ENCODE measurements at places on chromosomes 16 and 17.

- DNase-seq: no peak
Observed at GRCh38 chr17:73623818-73624217, 20.4 kb downstream of the SDK2 start.

- DNase-seq: peak; percentile 35
Observed at GRCh38 chr17:14304222-14304772, 3.4 kb downstream of the HS3ST3B1 start.

DNA sequence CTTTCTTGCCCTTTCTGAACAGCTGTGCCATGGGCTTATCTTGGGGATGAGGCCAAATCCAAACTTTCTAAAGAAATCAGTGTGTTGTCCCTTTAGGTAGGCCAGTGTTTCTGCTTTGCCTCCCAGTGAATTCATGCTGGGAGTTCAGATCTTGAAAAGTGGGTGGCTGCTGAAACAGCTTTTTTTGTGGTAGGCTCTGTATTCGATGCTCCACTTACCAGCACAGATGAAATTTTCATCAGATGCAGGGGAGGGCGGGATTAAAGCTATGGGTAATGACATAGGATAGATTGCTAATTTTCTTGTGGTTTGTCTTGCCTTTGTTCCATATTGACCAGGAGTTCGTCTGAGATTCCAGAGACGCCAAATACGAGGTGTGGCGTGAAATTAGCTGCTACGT, 2.8 kb downstream of the SOCS7 start:
- no peak for DNase-seq

GRCh38 chr16:78286065-78286464, 186.6 kb downstream of the WWOX start:
- no peak for DNase-seq

- no peak for DNase-seq
Observed at GRCh38 chr17:28563475-28563874, 7.8 kb downstream of the PIGS start.

DNA sequence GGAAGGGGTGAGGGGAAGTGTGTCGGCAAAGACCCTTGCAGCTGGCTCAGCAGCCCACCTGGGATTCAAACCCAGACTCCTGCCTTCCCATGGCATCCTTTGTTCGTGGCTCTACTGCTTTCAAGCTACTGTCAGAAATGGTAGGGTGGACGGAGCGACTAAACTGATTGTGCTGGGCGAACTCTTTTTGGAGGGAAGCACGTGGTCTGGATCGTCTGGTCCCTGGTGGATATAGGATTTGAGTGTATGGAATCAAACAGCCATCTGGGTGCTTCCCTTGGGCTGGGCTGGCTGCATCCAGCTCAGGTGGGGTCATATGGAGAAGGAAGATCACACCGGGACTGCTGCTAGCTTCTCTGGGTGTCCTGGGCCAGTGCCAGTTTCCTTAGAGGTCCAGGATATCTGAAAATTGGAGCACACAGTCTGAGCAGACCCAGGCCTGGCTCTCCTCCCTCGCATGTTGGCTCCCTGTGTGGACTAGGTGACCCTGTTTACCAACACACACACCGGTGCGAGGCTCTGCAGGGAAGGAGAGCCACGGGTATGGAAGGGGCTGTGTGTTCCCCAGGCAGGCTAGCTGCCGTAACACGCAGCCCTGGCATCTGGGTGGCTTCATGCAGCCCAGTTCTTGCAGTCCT, 8.6 kb downstream of the CMIP start:
- DNase-seq: no peak

DNA sequence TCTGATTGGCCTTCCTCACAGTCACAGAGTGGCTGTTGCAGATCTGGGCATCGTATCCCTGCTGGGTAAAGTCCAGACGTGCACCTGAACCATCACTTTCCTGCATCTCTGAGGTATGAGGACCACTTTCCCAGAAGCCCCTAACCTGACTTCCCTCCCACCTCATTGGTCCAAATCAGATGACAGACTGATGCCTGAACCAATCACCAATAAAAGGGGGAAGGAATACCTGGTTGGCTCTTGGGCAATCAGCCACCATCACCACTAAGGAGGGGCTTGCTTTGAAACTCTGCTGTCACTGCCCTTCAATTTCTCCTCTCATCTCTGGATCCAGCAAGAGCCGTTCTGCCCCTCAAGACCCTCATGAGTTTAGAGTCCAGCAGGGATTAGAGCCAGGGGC, 13.6 kb upstream of the WFDC1 start:
- no peak for DNase-seq

GRCh38 chr17:64503341-64503740, 2.7 kb downstream of the DDX5 start:
- no peak for DNase-seq

GRCh38 chr17:79251824-79252223, 177.2 kb downstream of the ENGASE start:
- DNase-seq: no peak

DNA sequence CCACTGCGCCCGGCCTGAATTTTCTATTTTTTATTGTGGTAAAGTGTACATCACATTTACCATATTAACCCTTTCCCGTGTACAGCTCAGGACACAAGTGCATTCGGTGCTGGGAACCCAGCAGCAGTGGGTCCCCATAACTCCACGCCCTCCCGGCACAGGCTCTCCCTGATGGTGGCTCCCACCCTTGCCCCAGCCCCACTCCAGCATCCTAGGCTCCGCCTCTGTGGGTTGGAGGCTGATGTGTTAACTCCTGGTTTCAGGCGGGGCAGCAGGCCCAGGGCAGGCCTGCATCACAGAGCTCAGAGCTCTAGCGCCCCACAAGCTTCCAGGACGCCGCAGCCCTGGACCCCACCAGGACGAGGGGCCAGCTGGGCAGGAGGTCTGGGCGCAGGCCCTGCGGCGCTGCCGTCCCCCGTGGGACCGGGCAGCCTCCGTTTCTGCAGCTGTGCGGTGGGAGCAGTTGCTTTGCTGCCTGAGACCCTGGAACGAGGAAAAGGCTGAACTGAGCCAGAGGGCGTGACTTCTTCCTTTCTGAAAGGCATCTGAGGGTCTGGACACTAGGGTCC, 19.6 kb downstream of the ZFPM1 start:
- no peak for DNase-seq

DNA sequence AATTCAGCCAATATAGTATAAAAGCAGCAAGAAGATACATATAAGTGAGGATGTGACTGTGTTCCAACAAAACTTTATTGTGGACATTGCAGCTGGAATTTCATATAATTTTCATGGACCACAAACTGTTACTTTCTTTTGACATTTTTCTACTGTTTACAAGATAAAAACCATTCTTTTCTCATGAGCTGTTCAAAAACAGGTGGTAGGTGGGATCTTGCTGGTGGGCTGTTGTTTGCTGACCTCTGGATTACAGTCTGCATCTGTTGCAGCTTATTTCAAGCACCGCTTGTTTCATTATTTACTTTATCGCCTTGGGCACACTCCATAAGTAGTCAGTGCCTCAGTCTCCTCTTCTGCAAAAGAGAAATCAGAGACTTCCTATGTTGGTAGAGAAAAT, 99.5 kb downstream of the CDH13 start:
- no peak for DNase-seq

GRCh38 chr16:84228256-84228838, 11.5 kb downstream of the KCNG4 start:
- DNase-seq: peak; percentile 91

GRCh38 chr16:72615856-72616255, 432.1 kb downstream of the ZFHX3 start:
- DNase-seq: no peak

- DNase-seq: no peak
Observed at GRCh38 chr17:56742601-56743000, 91.1 kb downstream of the C17orf67 start.

GRCh38 chr17:77002103-77003045, 134.2 kb downstream of the MGAT5B start:
- DNase-seq: peak; percentile 91
